ENCODE measurements at places on chromosomes 12 and 14.

- no peak for DNase-seq
Observed at GRCh38 chr12:51270067-51270950, at the start of gene SMAGP. SMAGP (minus strand) TSS chr12:51270415; CDS start chr12:51269278, 1,137 bp downstream.

DNA sequence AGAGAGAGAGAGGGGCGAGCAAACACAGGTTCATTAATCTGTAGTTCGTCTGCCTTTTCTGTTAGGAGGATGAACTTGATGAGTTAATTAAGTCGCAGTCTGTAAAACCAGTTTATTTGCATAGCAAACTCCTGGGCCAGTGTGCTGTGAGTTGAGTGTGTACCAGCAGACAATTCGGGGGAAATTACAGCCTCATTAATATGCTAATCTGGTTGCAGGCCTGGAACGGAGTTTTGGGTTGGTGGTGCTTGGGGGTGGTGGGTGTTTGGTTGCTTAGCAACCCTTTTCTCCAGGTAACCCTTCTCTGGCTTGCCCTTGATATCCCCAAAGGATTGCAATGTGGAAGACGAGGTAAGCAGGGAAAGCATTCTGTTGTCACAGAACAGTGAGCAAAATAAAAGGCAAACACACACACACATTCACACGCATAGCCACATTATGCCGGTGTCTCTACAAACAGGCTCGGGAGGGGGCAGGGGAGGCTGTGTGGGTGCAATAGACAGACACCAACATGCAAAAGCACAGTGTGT is 29.2 kb upstream of the LHX5 start:
- DNase-seq, result no peak

DNA sequence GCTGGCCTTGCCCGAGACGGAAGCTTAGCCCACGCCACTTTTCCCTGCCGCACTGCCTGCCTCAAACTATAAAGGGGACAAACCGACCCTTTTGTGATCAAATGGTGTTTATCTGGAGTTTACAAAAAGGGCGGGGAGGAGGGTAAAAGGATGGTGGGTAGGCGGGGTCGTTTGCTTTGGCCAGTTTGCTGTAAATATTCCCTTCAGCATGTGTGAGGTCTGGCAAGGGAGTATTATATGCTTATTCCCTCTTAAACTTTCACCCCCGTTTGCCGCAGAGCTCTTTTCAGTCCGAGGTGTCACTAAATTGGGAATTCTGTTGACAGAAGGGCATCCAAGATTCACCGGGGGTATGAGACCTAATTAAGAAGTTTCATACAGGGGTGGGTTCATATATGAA is 3.8 kb upstream of the TBX3 start:
- no peak for DNase-seq

DNA sequence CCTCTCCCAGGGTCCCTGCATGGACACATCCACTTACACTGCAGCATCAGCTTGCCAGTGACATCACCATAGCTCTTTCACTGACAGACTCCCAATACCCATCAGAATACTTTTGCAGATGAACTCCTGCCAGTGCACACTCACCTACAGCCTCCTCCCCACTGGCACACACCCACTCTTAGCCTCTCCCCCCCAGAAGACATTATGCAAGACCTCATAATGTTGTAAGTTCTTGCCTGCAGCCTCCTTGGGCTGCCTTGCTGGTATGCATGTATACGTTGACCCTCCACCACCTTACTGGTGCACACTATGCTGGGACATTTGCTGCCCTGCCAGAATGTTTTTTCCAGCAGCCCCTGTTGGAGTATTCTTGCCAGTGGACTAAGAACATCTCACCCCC is 324.2 kb downstream of the AEBP2 start:
- DNase-seq, result no peak

- DNase-seq, result no peak
Observed at GRCh38 chr14:58663494-58664111, 25.8 kb downstream of the DACT1 start.

- DNase-seq, result no peak
Observed at GRCh38 chr12:20830456-20830855, 20.0 kb downstream of the SLCO1B3 start.

DNA sequence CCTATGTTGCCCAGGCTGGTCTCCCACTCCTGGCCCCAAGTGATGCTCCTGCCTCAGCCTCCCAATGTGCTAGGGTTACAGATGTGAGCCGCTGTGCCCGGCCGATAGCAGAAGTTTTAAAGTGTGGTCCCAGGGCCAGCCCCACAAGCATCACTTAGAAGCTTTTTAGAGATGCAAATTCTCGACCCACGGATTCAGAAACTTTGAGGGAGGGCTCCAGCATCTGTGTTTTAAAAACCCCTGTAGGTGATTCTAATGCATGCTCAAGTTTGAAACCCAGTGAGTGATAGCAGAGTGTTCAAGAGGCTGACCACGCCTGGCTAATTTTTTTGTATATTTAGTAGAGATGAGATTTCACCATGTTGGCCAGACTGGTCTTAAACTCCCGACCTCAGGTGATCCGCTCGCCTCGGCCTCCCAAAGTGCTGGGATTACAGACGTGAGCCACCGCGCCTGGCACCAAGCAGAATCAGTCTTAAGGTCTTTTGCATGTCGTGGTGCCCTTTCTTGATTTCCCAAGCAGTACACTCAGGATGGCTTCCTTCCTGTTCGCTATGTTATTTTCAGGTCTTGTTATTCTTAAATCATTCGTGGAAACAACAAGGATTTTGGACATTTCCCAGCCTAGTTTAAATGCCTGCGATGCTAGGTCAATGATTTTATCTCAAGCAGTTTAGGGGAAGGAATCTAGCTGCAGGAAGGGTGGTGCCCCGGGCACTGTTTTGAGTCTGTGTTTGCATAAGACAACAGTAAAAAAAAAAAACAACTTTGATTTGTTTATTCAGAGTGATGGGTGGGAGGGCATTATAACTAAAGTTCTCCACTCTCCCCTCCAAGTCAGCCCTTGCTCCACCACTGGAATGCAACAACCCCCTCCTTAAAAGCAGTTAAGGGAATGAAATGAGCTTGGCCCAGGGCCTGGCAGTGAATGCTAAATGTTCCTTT is 9.2 kb upstream of the RILPL2 start:
- DNase-seq, result no peak

DNA sequence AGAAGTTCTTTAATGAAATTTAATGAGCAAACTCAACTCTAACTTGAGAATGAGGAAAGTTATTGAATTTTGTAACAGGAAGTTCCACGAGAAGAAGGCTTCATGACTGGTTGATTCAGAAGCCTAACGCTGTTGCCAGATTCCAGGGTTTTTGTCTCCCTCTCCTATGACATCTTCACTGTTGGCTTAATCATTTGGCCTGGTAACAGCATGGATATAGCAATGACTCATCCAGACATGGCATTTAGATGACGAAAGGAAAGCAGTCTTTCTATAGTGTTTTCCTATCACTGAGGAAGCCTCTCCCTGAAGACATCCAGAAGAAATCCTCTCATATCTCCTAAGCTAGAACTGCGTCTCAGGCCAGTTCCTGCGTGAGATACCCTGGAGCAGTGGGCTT is 9.4 kb upstream of the KCNA1 start:
- no peak for DNase-seq

Data from NCI-H1436 treated with DMSO at 0.1 percent for 48 hours (cell line).